ENCODE measurements at places on chromosomes 1 and 21.
A peak's percentile ranks its signal among the peaks of the same experiment; 100 is the strongest.

GRCh38 chr1:20964540-20965484, 177.7 kb upstream of the HP1BP3 start:
- DNase-seq = no peak

DNA sequence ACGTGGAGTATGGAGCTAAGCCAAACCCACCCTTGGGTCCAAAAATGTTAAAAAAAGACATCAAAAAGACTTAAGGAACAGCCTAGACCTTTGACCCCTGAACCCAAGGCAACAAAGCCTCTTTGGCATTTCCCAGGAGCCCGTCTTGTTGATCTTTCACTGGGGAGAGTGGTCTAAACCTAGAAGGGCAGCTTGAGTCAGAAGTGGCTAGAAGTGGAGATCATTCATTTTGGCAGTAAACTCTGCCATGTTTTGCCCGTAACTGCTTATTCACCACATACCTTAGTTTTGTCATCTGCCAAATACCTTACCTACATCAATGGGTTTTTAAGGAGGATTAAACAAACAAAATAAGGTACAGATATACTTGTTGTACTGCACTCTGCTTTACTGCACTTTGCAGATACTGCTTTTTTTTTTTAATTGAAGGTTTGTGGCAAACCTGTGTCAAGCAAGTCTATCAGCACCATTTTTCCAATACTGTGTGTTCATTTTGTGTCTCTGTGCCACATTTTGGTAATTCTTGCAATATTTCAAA, 1.7 kb upstream of the CTSE start:
- DNase-seq = no peak

DNA sequence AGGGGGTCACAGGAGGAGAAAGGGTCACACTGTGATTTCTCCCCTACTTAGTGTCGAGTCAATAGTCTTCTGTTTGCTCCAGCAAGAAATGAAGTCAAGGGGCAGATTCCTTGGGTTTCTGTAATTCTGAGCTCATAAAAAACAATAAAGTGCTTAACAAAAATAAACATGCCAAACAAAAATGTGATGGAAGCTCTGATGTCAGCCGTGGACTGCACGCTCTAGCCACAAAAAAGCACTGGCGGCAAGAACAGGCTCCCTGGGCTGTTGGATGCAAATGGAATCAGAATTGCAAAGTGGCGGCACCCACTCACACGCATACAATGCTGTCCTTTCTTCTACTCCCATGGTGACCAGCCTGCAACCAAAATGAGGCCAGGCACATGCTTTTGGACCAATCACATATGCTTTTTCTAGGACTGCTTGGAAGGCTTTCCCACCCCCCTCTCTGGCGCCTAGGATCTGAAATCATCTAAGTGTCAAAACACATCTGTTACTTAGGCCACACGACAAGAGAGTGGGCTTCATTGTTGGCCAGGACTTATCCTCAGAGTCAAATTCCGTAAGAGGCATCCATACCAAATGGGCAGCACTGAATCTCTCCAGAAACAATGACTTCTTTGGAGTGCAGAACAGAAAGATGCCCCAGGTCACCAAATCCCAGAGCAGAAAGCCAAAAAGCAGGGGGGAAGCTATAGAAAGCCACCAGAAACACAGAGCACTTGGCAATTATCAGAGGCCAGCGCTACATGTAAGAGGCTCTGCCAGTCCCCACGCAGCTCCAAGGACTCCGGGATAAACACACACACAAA, 9.2 kb downstream of the C1orf198 start:
- no peak for DNase-seq

DNA sequence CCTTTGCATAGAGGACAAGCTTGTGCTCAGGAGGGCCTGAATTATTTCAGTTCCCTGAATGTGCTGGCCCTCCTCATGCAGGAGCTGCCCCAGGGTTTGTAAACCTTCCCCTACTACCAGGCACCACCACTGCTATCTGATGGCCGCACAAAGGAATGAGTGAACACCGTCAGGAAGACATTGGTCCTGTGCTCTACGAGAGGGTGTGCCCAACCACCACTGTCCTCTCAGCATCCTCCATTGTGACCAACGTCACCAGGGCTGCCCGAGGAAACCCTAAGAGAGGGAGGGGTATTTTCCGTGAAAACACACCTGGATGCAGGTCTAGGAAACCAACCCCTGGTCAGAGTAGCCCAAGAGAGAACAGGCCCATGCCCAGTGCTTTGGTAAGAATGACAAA, 657.5 kb downstream of the KIF26B start:
- DNase-seq = no peak

GRCh38 chr1:56322211-56322610, 257.2 kb downstream of the PLPP3 start:
- DNase-seq = no peak

DNA sequence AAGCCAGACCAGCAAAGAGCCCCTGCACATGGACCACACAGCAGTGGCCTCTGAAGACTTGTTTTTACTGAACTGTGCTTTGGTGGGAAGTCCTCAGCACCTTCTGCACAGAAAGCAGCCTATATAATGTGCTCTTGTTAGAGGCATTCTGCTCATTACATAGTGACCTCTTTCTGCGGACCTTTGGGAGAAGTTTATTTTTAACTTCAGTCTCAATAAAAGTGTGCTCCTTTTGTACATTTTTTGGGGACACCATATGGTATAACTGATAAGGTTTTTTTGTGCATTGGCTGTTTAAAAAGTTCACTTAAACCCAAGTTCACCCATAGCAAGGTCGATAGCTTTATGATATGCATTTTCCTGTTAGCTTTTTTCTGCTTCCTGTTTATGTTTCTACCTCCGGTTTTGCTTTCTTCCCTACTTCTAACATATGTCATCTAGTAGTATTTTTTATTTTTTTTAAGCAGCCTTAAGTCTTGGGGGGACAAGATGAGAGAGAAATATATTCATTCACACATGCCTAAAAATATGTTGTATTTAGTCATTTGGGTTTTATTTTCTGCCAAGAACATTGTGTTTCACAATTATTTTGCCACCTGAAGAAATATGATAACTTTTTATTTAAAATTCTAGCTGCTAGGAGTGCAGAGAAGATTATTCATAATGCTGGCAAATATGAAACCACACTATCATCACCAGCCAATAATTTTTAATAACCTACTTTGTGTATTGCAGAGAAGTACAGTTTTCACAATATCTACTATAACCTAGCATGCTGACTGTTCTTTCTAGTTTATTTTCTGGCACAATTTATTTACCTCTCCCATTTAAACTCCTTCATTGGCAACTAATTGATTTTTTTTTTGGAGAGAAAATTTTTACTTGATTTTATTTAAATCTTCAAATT, 22.9 kb upstream of the SLC19A2 start:
- DNase-seq = no peak

GRCh38 chr1:71343686-71344416, 263.0 kb upstream of the ZRANB2 start:
- DNase-seq = no peak

DNA sequence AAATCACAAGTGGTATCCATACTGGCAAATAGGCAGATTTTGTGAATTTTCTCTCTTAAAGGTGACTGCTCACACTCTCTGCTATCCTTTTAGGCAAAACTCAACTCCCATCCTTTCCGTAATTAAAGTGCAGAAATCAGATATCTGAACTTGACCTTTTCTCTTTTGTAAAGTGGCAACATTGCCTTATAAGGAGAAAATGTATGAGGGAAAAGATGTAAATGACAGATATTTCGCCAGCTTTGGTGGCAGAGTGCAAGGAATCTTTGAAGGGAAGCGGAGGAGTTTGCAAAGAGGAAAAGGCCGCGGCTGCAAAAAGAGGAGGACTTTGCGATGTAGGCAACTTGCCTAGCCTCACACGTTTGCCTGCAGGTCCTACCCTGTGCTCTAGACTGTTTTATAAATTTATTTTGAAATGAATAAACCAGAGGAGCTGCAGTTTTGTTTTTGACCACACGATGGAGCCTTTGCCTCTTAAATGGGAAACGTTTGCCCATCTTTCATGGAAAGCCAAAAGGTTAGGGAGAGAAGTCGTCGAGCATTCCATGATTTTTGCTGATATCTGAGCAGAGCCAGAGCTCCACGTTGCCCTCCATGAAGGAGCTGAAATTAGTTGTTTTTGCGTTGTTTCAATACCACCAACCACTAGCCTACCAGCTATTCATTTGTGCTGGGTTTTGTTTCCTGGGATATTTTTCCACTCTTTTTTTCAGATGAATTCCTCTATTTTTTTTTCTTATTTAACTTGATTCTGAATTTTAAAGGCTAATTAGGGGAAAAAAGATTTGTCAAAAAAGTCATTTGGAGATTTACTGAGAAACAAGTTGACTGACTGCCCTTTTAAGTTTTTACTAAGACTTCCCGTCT, 242.3 kb downstream of the LMX1A start:
- peak; percentile 61 for DNase-seq

GRCh38 chr21:40844935-40845334, 2.0 kb downstream of the DSCAM start:
- DNase-seq = no peak

DNA sequence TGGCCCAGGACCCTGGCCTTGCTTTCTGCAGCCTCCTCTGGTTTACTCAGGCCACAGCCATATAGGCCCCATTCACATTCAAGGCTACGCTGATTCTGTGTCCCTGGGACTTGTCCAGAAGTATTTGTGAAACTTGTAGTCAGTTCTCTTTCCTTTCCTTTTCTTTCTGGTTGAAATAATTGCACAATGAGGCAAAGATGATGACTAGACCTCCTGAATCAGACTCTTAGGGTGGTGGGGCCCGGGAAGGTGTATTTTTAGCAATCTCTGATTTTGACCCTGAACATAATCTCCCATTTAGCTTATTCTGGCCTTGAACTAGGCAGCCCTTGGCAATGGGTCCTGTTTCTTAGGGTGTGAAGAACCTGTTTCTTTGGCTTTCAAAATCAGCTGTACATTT, 39.9 kb downstream of the STUM start:
- no peak for DNase-seq

GRCh38 chr1:25369241-25369640, 31.1 kb downstream of the TMEM50A start:
- no peak for DNase-seq

- DNase-seq = peak; percentile 6
Observed at GRCh38 chr1:213622365-213623063, 365.3 kb upstream of the PROX1 start.

DNA sequence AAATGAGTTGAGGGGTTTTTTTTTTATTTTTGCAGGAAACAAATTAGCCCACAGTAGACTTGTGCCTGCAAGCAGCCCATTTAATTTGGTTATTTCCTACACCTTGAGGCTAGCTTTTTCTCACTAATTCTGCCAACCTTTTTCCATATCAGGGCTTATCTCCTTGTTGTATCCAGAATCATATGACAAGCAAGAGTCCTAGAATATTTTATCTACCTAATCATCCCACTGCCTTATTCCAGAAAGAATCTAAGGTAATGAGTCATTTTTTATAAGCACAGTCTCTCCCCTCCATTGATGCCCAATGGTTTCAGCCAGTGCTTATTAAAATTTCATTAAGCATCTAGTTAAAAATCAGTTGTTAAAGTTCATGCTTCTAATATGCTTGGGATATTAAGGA, 324.1 kb downstream of the BARHL2 start:
- no peak for DNase-seq

DNA sequence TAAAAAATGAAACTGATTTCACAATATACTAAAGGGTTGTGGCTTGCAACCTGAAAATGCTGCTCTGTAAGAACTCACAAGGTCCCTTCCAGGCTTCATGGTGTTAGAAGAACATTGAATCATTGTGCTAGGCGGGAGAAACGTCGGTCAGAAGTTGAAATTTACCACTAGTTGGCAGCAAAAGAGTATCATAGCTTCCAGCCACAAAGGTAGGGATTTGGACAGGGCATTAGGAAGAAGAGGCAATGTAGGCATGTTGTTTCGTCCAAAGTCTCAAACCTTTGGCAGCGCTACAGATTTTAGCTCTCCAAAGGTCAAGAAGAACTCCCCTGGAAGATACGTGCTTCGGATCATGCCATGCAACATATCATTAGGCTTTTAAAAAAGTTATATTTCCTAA, 62.5 kb upstream of the ZP4 start:
- no peak for DNase-seq

DNA sequence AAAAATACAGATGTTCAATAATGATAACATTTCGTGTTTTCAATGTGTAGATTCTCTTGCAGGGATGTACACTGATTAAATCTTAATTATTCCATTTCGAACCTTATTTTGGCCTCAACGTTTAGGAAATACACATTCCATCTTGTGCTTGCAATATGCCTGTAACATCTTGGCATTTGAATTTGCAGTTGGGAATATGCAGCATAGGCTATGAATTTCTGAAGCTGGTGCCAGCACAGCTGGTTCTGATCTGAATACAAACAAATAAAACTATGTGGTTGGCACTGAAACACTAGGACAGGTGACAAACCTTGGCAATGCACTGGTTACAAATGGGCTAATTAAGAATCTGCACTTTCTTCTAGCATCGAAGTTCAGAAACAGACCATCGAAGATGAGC, 108.4 kb downstream of the ERG start:
- DNase-seq = no peak

DNA sequence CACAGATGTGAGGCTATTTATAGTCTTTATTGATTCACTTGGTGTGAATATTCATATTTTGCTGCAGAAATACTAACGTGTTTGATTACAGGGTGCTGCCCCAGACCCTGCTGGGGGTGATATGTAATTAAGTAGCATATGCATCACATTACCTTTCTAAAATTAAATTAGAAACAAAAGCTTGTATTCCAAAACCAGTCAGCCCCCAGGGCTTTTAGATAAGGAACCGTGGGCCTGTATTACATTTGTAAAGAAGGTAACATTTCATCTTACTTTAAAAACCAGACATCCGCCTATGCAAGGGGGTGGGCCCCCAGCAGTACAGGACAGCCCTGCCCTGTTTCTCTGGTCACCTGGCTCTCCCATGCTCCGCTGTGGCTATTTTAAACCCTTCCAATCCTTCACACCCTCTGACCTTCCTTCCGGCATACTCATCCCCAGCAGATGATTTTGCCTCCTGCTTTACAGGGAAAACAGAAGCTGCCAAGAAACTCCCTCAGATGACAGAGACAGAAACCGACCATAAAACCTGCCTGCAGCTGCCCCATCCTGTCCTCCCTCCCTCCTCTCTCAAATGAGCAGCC, 22.0 kb upstream of the KCNC4 start:
- peak; percentile 79 for DNase-seq

GRCh38 chr1:94593611-94594010, 52.1 kb upstream of the F3 start:
- DNase-seq = no peak

DNA sequence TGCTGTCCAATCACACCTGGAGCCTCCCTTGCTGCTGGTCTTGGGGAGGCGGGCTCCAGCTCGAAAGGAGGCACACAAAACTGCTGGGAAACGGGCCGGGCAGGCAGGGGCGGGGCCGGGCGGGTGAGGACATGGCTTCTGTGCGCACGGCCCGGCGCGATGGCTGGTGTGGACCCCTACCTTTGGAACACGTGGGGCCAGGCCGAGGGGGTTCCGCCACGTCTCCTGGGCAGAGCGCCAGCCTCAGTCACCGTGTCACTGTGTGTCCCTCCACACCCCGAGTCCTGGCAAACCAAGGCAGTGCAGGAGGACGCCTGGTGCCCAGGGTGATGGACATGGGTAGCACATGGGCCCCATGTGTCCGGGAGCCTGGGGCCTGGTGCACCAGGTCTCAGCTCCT, 42.0 kb upstream of the ADARB1 start:
- DNase-seq = no peak

- no peak for DNase-seq
Observed at GRCh38 chr1:54981466-54981865, 1.0 kb downstream of the TMEM61 start.
